Activated CD8-positive, alpha-beta memory T cell treated with anti-CD3 and anti-CD28 coated beads for 4 hours (primary cell): ENCODE measurements at places on chromosomes 13 and 19.

DNA sequence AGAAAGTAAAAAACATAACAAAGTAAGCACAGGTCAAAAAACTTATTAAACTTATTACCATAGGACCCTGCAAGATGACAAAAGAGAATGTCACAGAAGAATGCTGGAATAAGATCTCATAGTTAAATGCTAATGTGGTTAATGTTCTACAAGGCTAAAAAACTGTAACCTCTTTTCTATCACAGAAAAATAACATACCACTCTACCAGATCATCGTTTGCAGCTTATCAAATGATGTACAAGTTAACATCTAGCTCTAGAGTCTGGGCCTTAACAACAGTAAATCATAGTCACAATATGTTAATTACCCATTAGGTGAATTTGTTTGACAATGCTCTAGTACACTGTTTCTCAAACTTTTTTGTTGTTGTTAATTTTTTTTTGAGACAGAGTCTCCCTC lies 53.0 kb downstream of the NUFIP1 start:
- no peak for DNase-seq

DNA sequence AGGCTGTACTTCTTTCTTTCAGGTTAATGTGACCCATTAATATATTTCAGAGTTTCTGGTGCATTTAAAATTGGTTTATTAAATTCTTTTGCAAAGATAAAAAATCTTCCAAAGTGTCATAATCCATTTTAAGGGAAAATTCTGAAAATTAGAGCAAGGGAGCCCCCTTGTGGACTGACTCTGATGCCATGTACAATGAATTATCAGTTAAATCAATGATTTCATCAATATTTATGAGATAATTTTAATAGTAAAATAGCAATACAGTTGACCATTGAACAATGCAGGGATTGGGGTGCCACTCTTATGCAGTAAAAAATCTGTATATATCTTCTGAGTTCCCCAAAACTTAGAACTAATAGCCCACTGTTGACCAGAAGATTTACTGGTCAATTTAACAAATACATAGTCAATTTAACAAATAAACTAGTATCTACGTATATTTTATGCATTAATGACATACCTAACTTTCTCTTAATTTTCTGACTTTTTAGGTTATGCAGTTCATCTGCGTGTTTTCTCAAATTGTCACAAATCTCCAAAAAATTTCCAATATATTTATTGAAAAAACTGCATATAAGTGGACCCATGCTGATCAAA lies 479.1 kb upstream of the MIR17HG start:
- DNase-seq, result no peak

- DNase-seq, result no peak
These were observed 64.8 kb downstream of the UNC13A start for GRCh38 chr19:17623224-17623935.

GRCh38 chr13:107332188-107332587 lies 764.3 kb upstream of the ARGLU1 start:
- DNase-seq, result no peak

DNA sequence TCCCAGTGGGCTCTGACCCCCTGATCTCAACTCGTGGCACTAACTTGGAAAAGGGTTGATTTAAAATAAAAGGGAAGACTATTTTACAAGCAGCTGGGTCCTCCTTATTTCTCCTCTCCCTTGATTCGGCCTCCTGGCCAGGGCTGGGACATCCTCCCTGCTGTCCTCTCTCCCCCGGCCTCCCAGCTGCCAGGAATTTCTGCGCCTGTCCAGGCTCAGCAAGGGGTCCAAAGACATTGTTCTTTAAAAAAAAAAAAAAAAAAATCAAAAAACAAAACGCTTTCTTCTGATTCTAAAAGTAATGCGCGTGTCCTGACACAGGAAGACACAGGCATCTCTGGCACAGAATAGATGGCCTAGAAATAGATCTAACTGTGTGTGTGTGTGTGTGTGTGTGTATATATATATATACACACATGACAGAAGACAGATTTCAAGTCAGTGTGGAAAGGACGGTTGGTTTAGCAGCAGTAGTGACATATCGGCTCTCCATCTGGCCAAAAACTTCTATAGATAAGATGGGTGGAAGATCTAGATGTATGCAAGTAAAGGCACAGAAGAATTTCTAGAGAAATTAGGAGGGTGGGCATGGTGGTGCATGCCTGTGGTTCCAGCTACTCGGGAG lies 12.3 kb upstream of the LENG8 start:
- no peak for DNase-seq

DNA sequence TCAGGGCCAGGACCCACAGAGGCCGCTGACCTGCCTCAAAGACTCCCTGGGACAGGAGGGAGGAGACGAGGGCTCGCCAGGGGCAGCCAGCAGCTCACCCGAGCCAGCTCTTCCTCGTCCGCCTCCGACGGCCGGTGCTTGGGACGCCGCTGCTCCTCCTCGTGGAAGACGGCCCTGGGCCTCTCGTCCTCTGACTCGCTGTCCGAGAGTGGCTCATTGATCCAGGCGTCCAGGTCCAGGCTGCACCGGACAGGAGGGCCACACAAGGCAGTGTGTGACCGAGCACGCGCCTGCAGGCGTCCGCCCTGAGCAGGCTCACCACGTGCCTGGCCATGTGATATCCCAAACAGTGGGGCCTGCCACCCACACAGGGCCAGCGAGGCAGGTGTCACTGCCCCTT lies 19.8 kb downstream of the IZUMO4 start:
- DNase-seq, result no peak

GRCh38 chr13:109756778-109757177 lies 29.6 kb downstream of the IRS2 start:
- no peak for DNase-seq

DNA sequence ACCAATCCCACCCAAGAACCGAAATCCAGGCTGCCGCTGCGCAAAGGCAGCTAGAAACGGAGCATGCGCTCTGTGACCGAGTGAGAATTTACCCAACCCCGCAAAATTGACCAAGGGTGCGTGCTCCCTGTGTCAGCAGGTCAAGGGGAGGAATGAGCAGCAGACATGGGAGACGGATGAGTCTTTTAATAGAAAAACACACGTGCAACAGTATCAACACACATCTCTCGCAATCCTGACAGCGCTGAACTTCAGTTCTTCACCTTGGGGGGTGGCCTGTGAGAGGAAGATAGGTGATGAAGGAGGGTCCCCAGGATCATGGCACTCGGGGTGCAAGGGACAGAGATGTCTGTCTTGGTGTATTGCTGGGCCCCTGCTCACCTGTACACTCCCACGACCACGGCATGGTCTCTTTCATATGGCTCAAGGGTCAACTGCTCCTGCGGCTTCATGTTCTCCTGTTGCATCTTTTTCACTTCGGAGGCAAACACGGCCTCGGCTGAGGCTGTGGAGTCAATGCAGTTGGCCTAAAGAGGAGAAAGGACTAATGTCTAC lies 402 bp upstream of the DYRK1B start:
- DNase-seq, result no peak

GRCh38 chr13:100306434-100306999 lies 217.6 kb downstream of the PCCA start:
- no peak for DNase-seq

GRCh38 chr19:336067-336614 lies 8.5 kb downstream of the MIER2 start:
- DNase-seq, result no peak

- no peak for DNase-seq
These were observed 65.2 kb upstream of the PEG3 start for GRCh38 chr19:56905631-56906150.

- peak; percentile 39 for DNase-seq
These were observed 11.9 kb upstream of the GDF15 start for GRCh38 chr19:18373892-18374629.

- no peak for DNase-seq
These were observed 15.6 kb downstream of the PABPC3 start for GRCh38 chr13:25111585-25111956.

DNA sequence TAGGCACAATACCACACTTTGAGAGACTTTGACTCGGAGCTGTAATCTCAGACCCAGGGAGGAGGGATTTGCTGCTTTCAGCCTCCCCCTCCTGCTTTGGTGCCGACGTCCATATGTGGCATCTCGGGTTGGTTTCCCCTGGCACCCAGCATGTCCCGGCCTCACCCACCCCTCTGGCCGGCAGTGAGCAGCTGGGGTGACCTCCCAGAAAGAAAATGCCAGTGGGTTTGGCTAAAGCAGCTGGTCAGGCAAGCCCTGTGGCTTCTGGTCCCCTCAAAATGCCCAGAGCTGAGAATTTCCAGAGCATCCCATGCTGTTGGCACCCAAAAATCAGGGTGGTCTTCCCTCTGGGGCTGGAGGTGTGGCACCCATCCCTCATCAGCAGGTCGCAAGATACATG lies 34.1 kb downstream of the INSR start:
- DNase-seq, result no peak

GRCh38 chr13:75550159-75550567 lies 572 bp downstream of the UCHL3 start:
- DNase-seq, result no peak

DNA sequence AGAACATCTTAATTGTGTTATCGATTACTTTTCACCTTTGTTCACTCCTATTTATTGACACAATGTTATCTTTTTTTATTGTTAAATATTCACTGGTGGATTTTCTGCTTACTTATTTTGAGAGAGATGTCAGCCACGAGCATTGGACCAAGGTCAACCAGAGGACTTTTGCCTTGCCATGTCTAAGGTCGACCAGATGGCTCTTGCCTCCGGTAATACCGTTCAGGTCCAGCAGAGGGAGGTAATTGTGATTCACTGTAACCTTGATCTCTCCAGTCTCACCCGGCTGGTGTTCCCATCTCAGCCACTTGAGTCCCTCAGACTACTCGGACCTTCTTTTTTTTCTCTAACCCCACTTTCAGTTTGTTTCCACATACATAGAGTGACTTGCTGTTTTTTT lies 1438.1 kb downstream of the UQCRFS1 start:
- no peak for DNase-seq

DNA sequence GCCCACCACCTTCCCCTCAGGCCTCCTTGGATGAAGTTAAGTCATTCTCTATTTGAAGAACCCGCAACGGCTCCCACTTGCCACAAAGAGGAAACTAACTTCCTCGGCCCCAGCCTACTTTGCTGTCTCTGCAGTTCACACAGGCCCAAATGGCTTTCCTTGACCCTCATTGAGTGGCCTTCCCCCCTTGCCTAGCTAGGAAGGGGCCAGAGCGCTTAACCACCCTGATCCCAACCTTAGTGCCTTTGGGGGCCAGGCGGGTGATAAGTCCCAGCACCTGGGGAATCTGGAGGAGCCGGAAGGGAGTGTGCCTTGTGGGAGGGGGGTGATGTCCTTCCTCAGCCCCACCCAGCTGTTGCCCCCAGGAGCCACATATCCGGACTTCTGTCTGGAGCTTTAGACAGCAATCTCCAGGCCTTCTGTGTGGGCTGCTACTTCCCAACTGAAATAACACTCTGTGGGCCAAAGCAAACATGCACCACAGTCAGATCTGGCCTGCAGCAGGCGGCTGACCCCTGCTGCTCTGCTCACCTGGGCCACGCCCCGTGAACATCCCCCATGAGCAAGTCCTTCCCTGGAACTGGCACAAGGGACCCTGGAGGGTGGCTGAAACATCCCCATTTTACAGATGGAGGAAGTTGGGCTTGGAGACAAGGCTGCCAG lies 10.5 kb downstream of the NECTIN2 start:
- DNase-seq, result no peak

GRCh38 chr19:30212574-30212973 lies 159.6 kb upstream of the ZNF536 start:
- DNase-seq, result no peak

DNA sequence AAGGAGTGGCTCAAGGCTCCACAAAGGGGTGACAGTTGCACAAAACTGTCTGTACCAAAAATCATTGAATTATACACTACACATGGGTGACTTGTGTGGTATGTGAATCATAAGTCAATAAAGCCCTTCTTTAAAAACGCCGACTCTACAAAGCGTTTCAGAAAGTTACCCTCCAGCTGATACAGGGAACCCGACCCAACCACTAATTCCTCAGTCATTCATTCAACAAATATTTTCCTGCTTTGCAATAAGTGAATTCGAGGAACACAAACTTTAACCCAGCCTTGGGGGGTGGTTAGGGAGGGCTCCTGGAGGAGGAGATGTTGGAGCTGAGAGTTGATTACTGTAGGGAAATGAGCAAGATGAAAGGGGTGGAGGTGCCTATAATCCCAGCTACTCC lies 32.0 kb downstream of the LTBP4 start:
- no peak for DNase-seq

DNA sequence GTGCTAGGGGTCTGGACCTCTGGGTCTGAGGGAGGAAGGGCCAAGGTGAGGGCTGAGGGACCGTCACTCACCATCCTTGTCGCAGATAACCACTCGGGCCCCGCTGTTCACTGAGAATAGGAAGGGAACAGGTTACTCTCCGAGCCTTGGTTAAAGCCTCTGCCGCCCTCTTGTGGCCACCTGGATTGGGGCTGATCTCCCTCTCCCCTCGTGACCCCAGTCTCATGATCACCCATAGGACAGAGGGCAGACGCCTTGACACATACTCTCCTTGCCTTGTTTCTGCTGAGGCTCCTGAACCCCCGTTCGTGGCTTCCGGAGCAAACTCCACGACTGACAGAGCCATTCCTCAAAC lies 580 bp downstream of the HSD17B14 start:
- DNase-seq, result peak; percentile 77

- DNase-seq, result no peak
These were observed 128.7 kb downstream of the TSHZ3 start for GRCh38 chr19:31220540-31220939.

- no peak for DNase-seq
These were observed 9.2 kb downstream of the PGPEP1 start for GRCh38 chr19:18349524-18350128.

- DNase-seq, result peak; percentile 25
These were observed 9.1 kb downstream of the ZNF653 start for GRCh38 chr19:11496391-11497163.

DNA sequence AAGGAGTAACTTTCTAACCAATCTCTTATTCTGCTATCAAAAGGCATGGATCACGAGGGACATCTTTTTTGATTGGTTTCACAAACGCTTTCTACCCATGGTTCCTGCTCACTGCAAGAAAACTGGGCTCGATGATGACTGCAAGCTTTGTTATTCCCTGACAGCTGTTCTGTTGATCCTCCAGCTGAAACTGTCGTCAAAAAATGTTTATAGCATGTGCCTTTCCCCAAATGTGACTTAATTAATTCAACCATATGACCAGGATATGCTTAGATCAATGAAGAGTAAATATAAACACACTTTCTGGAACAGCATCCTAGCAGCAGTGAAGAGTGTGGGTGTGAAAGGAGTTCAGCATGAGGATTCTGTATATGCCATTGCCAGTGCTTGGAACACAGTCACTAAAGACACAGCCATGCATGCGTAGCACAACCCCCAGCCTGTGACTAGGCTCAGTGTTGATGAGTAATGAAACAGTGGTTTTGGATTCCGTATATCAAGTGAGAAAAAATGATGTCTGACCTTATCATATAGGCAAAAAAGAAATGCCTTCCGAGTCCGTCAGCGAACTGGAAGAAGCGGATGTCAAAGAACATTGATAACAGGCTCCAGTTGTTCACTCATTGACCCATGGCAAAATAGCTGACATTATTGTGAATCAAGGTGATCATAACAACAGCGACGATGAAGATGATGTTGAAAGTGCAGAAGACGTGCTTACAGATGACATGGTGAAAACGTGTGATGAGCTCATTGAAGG lies 347.4 kb downstream of the FGF9 start:
- DNase-seq, result no peak
